ENCODE measurements at places on chromosomes 2 and 18.
A peak's percentile ranks its signal among the peaks of the same experiment; 100 is the strongest.

- no peak for DNase-seq
Observed at GRCh38 chr2:221085341-221085900, 486.7 kb downstream of the EPHA4 start.

DNA sequence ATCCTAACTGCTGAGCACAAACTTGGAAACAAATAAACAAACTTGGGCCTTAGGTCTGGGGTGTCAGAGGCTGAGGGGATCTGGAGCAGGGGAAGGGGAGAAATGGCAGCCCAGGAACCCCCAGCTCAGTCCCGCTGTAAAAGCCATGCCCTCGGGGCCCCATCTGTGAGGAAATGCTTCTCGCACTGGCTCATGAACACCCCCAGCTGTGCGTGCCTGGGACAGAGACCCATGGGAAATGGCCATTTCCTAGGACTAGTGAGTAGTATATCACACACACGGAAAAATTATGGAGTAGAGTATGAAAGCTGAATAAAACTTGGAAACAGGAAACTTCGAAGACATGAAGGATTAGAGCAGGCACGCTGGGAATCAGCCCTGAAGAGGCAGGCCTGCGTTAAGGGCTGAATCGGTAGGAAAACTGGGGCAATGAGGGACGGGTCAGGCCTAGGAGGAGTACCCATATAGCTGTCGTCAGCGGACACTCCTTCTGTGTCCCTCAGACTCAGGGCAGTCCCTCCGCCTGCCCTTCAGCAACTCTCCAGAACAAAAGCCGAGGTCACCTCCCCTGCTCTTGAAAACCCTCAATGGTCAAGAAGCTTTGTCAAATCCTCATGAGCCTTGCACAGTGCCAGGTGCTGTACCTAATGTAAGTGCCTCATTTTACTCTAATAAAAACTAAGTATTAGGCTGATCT is 120.8 kb upstream of the ODC1 start:
- peak; percentile 57 for DNase-seq

GRCh38 chr18:46478796-46479195 is 178.2 kb downstream of the LOXHD1 start:
- DNase-seq, result no peak

GRCh38 chr2:222912117-222912516 is 51.3 kb downstream of the ACSL3 start:
- no peak for DNase-seq

DNA sequence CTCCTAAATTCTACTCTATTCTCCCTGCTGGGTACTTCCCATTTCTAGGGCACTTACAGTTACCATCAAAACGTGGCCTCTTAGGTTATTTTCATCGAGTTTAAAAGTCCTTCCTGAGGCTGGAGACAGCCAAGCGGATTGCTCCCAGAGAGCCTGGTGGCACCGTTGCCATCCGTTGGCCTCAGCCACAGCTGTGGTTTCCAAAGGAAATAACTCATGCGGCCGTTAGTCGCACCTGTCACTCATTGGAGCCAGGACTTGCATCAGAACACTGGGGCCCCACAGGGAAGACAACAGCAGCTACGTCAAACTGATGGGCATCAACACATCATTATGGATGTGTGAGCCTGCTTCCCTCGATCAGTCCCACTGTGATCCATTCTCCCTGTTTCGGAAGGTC is 453.4 kb downstream of the BCL11A start:
- no peak for DNase-seq

GRCh38 chr2:20669562-20670314 is 2.8 kb downstream of the GDF7 start:
- no peak for DNase-seq

GRCh38 chr2:68045342-68045741 is 17.5 kb downstream of the C1D start:
- no peak for DNase-seq

DNA sequence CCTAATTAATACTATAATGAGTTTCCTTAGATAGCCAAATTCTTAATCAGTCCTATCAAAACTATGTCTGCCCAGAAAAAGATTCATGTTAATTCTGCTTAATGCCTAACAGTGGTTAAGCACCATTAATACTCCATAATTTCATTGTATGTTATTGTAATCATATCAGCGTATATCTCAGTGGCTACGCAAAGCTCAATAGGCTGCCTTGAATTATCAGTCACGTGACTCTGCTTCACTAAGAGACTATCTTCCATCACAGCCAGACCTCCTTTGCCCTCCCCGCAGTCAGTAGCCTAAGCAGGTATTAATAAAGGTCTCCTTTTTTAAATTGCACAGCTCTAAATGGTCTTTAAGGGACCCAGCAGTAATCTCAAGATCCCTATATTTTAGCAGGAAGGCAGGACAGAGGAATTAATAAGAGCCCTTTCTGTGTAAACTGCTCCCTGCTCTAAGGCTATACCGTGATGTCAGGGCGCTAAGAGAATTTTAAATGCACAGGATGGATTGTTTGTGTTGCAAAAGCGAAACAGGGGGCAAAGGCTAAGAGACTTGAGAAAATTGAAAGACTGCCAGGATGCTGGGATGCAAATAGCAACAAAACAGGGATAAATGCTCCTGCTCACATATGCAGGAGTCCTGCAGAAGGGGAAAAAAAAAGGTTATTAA is 215.6 kb upstream of the POU3F3 start:
- no peak for DNase-seq

GRCh38 chr2:219457784-219458369 is 23.2 kb downstream of the SPEG start:
- DNase-seq, result no peak

DNA sequence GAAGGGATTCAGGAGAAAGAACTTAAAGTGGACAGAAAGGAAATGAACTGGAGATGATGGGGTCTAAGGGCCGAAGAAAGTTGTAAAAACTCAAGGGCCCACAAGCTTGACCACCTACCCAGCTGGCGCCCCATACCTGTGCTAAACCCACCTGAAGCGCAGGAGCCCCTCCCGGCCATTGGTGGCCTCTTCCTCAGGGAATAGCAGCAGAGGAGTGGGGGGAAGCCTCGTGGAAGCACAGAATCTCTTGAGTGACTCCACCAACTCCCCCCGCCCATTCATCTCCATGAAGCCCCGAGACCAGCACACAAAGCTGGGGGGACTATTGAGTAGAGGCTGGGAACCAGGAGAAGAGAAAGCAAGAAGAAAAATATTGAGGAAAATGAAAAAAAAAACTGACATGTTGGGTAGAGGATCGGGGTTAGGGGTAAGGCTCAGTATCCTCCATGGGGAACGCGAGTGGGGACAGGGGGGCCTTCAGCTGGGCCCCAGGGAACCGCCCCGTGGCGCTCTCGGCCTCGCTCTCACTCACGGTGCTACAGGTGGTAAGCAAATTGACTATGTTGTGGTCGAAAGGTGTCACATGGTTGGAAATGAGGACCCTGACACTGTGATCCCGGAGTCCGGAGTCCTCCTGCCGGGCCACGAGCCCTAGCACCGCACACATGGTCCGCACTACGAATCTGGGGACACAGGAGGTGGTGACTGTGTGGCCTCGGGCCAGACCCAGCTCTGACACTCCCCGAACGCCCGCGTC is 728 bp downstream of the AUP1 start:
- no peak for DNase-seq

DNA sequence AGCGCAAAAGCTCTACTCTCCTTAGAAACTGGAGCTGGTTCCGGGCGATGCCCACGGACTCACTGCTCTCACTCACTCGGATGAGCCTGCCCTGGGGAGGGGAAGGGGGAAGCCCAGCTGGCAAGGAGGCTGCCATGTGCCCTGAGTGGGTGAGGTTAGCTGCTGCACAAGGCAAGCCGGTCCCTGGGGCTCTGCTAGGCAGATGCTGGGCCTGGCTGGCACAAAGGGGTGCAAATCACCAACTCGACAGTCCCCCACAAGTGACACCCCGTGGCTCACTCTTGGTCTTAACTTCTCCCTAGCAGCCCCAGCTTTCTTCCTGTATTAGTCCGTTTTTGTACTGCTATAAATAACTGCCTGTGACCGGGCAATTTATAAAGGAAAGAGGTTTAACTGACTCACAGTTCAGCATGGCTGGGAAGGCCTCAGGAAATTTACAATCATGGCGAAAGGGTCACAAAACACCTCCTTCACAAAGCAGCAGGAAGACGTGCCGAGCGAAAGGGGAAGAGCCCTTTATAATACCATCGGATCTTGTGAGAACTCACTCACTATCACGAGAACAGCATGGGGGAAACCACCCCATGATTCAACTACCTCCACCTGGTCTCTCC is 33.2 kb downstream of the ADCY3 start:
- DNase-seq, result no peak

DNA sequence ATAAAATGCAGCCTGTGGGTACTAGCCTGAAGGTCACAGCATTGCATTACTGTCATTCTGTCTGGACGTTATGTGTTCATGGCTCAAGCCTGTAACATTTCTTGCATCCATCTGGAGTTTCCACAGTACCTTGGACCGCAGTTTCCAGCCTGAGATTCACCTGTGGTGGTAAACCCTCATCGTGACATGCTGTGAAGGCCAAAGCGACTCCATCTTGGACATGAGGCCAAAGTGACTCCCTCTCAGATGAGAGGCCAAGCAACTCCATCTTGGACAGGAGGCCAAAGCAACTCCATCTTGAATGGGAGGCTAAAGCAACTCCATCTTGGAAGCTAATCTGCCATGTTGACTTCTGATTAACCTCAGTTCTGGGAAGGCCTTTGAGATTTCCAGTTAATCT is 257.7 kb upstream of the MYT1L start:
- DNase-seq, result peak; percentile 62

- DNase-seq, result no peak
Observed at GRCh38 chr18:78153362-78153761, 826.3 kb upstream of the SALL3 start.

GRCh38 chr2:34112161-34112560 is 513.1 kb upstream of the FAM98A start:
- no peak for DNase-seq

GRCh38 chr2:18047896-18048657 is 169.6 kb downstream of the KCNS3 start:
- DNase-seq, result no peak

- DNase-seq, result no peak
Observed at GRCh38 chr2:241924069-241924908, 54.8 kb downstream of the RTP5 start.

- no peak for DNase-seq
Observed at GRCh38 chr2:101474731-101475384, at the start of gene RFX8. RFX8 (minus strand) TSS chr2:101475112; CDS start chr2:101466848, 8,264 bp downstream.

DNA sequence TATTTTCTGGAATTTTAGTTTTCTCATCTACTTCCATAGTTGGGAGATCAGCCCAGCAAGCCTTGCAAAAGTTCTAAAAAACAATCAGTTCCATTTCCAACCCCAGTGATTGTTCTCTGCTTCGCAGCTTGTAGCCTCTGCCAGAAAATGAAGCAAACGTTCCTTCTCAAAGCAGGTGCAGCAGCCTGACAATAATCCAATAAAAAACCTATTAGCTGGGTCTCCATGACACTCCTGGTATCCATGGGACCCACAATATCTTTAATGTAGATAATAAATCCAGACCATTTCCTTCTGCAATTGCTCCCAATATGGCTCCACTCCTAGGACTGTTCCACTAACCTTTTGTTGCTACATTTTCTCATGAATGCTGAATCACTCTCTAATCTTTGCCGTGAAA is 140.8 kb upstream of the SETBP1 start:
- no peak for DNase-seq

- no peak for DNase-seq
Observed at GRCh38 chr18:8654503-8655451, 45.5 kb downstream of the RAB12 start.

GRCh38 chr2:207770602-207771404 is 1.1 kb upstream of the FZD5 start:
- no peak for DNase-seq

GRCh38 chr2:214367171-214367570 is 43.7 kb upstream of the VWC2L start:
- DNase-seq, result no peak

- DNase-seq, result no peak
Observed at GRCh38 chr2:13676269-13676668, 956.2 kb upstream of the LRATD1 start.

GRCh38 chr18:75472906-75473305 is 45.4 kb upstream of the SMIM21 start:
- no peak for DNase-seq

DNA sequence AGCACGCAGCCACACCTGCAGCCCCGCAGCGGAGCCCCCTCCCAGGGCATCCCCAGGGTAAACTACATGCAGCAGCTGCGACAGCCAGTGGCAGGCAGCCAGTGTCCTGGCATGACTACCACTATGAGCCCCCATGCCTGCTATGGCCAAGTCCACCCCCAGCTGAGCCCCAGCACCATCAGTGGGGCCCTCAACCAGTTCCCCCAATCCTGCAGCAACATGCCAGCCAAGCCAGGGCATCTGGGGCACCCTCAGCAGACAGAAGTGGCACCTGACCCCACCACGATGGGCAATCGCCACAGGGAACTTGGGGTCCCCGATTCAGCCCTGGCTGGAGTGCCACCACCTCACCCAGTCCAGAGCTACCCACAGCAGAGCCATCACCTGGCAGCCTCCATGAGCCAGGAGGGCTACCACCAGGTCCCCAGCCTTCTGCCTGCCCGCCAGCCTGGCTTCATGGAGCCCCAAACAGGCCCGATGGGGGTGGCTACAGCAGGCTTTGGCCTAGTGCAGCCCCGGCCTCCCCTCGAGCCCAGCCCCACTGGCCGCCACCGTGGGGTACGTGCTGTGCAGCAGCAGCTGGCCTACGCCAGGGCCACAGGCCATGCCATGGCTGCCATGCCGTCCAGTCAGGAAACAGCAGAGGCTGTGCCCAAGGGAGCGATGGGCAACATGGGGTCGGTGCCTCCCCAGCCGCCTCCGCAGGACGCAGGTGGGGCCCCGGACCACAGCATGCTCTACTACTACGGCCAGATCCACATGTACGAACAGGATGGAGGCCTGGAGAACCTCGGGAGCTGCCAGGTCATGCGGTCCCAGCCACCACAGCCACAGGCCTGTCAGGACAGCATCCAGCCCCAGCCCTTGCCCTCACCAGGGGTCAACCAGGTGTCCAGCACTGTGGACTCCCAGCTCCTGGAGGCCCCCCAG is 254.1 kb downstream of the GLI2 start:
- DNase-seq, result peak; percentile 82

DNA sequence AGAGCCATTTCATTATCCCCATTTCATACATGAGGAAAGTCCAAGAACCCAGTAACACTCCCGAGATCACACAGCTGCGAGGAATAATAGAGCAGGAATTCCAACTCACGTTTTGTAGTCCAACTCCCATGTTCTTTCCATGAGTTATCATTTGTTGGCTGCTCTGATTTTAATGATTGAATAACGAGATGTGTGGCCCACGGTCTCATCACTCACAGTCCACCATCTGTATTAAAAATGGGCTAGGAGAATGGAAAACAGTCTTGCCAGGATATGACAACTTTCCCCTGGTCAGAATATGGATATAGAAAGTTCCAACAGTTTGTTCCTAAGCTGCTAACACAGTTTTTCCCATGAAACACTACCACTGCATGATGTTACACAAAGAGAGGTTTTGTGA is 147.5 kb downstream of the METTL4 start:
- DNase-seq, result no peak

DNA sequence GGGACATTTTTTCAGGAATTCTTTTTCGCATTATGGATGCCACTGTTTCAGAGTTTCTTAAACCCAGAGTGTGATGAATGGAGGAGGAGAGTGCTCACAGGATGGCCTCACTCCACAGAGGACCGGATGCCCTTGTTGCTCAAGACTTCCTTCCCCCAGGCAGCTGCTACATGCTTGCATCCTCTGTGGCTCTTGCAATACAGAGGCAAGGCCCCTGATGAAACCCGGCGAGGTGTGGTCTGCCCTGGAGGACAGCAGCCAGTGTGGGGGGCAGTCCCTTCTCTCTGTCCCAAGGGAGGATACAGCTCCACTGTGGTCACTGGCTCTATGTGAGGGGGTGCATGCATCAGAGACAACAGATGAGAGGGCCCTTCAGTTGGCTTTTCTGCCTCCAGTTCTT is 109.6 kb downstream of the SH3RF3 start:
- DNase-seq, result no peak

Data from osteocyte (in vitro differentiated cells).